Effector memory CD4-positive, alpha-beta T cell (primary cell): ENCODE measurements at places on chromosomes 5 and 9.

DNA sequence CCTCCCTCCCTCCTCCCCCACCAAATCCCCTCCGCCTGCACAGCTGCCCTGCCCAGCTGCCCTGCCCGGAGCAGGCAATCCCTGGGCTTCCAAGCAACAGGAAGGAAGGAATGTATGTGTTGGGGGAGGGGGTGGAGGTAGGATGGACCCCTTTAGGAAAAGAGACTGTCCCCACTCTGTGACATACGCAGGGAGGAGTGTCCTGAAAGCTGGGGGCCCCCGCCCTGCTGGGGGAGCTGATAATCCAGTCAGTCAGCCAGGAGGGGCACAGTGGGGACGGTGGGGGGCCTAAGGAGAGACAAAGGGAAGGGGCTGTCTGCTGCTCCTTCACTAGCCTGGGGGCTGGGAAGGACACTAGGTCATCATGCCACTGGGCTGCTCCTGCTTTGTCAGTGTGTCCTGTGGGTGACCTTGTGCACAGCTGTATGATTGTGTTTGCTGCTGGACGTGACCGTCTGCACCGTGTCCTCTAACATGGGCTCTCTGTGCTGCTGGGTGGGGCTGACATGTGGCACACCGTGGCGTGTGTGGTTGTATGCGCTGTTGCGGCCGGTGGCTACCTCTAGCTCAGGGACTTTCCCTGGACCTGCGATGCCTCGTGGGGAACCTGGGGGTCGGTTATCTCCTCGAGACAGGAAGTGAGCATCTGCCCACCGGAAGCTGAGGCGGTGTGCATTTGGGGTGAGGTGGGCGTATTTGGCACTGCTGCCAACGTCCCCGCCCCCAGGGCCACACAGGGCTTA is 3.0 kb downstream of the N4BP3 start:
- DNase-seq, result peak; percentile 88

DNA sequence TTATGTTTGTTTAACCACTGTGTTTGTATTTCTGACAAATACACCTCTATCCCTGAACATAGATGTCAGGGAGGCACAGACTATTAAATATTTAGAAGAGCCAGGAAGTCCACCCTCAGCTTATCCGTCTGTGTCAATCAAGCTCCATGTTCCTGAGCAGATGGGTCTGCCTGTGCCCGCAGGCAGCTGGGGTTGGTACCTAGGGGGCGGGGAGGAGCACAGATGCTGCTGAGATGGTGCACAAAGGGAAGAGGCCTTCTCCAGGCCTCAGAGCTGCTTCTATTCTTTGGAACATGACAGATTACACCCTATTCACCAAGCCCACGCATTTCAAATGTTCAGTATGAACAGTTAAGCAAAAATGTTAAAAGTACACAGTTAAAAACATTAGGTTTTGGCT is 142.1 kb downstream of the EPB41L4A start:
- no peak for DNase-seq

DNA sequence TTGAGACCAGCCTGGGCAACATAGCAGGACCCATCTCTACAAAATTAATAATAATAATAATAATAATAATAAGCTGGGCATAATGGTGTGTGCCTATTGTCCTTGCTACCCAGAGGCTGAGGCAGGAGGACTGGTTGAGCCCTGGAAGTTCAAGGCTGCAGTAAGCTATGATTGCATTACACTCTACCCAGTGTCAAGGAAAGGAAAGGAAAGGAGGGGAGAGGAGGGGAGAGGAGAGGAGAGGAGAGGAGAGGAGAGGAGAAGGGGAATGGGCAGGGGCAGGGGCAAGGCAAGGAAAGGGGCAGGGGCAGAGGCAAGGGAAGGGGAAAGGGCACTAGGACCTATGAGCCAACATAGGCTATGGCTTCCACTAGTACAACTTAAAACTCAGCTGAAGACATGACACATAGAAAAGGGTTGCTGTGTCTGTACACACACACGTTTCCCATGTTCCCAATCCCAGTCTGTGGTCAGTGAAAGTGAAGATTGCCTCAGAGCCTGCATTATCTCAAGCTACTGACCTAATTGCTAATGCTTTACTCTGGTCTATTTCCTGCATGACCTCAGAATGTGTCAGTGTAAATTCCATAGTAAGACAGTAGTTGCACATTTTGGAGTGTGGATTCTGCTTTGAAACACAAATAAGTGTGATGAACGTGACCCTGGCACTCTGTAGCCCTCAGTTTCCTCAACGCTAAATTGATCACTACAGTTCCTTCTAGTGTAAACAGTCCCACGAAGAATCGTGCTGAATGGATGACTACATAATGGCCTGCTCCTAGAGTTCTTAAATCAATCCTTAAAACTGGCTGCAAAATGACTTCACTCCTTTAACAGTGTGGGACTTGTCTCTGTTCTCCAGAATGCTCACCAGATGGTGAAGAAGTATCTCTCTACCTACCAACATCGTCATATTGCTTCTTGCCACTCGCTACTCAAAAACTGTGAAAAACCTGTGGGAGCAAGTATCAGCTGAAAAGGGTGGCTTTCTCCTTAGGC is 497.0 kb downstream of the RAB3C start:
- DNase-seq, result no peak

- DNase-seq, result no peak
These were observed 32.4 kb upstream of the CAST start for GRCh38 chr5:96629774-96630173.

DNA sequence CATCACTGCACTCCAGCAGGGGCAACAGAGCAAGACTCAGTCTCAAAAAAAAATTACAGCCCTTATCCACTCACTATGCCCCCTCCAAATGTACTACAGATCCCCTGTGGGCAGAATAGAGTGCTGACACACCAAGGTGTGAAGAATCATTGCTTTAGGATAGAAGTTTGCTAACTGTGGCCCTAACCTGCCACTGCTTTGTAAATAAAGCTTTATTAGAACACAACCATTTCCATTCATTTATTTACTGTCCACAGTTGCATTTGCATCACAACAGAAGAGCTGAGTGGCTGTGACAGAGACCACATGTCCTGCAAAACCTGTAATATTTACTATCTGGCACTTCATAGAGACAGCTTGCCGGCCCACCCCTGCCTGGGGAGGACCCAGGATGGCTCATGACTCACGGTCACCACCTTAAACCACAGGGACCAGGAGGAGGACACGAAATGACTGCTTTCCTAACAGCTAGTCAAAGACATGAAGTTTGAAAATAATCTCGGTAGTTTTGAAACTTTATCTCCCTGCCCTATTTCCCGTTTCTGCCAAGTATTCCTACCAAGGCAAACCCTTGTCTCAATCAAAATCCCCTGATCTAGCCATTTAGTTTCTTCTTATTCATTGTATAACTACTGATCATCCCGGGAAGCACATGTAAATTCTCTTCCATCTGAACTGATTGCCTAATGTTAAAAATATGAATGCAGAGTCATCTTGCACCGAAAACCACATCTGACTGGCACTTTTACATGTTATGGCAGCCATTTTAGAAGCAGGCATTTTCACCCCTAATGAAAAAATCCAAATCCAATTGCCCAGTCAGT is 206.1 kb downstream of the SLIT3 start:
- no peak for DNase-seq

- no peak for DNase-seq
These were observed 179.3 kb downstream of the CTNND2 start for GRCh38 chr5:11724940-11725339.
